NCI-H446 (cell line): ENCODE measurements at places on chromosomes 4 and X.
A peak's percentile ranks its signal among the peaks of the same experiment; 100 is the strongest.

DNA sequence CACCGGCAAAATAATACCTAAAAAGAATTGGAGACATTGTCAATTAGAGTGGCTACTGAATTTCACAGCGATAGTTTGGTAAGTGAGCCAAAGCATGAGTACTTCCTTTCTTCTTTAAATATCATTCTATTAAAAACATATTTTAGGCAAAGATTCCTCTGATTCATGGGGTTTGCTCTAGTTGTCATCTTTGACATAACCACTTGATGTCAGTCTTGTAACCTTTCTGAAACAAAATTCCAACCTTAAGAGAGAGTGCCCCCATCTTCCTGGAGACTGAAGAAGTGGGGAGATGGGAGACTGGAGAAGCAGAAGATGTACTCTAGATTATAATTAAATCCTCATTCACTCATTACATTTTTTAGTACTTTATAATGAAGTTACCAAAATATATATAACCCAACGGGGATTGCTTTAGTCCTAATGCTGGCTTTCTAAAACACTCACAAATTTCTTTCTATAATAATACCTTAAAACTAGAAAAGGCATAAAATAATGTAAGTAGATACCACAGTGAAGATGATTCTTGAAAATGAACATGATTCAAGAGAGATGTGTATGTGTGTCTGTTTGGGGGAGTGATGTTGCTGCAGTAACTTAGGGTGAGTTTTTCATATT, 96.4 kb downstream of the EMCN start:
- peak; percentile 63 for DNase-seq

DNA sequence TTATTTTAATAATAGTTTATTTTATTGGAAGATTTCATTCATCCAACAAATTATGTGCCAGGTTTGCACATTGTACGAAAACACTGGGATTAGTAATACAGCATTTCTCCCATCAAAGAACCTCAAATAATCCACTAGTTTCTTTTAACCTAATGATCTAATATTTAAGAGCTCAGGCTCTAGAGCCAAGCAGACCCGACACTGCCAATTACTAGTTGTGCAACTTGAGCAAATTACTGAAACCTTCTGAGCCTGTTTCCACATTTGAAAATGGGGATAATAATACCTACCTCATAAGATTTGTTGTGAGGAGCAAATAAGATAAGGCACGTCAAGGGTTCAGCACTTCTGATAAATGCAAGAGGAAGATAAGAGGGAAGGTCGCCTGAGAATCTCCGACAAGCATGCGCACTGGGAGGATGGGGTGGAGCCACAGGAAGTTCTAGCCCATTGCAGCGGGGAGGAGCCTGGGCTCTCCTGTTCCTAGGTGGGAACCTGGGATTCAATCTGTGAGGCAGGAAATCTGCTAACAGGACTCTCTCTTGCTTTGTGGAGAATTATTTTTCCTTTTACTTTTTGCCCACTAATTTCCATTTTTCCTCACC, 141.5 kb upstream of the SMAD1 start:
- DNase-seq, result no peak

- DNase-seq, result no peak
Observed at GRCh38 chr4:89162987-89163386, 51.7 kb downstream of the TIGD2 start.

DNA sequence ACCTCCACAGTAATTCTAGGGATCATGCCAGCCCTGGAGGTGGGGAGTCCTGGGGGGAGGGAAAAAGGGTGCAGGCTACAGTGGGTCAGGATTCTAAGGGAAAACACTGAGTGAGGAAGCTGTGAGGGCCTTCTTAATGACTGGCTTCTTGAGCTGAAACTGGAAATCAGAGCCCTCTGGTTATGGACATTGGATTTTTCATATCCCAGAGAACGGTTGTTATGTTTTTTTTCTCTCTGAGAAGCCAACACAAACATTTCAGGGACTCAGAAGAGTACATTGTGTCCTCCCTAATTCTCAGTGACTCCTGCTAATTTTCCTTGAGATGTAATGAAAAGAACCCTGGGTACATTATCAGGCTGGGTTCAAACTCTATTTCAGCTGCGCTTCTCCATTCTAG, 162.4 kb upstream of the PRDX4 start:
- DNase-seq, result no peak

DNA sequence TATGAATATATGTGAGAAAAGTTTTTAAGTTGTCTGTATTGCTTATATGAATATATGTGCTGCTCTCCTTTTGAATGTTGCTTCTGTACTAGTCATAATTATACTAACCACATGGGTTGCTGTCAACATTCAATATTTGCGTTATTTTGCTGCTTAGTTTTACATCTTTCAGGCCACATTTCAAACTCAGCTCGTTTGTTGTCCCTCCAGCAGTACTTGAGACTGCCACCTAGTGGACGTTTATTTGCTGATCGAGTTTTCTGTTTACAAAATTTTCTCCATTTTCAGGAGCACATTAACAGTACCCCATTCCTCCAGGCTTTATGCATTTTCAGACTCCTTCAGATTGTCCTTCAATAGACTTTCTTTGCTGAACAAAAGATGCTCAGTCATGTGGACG, 75.8 kb downstream of the NUDT11 start:
- DNase-seq, result no peak
